ENCODE measurements at places on chromosomes 2 and 18. TPM values are rescaled to one million over a fixed set of nuclear protein-coding genes. Genes with fewer than 3 reads are reported as not detected.

Gene ARHGEF33
- polyA plus RNA-seq = 1.5 TPM

Gene REG1B
- not detected for polyA plus RNA-seq

Gene RELCH
- polyA plus RNA-seq = 16.1 TPM

Gene ST8SIA5
- 7.5 TPM for polyA plus RNA-seq

Gene INHA
- 0.37 TPM for polyA plus RNA-seq

Gene SLC11A1
- 0.37 TPM for polyA plus RNA-seq

Gene CCDC85A
- 3.2 TPM for polyA plus RNA-seq

Gene PARD3B
- polyA plus RNA-seq = 6.8 TPM
